ENCODE measurements at places on chromosomes 12 and 14.
A peak's percentile ranks its signal among the peaks of the same experiment; 100 is the strongest.

DNA sequence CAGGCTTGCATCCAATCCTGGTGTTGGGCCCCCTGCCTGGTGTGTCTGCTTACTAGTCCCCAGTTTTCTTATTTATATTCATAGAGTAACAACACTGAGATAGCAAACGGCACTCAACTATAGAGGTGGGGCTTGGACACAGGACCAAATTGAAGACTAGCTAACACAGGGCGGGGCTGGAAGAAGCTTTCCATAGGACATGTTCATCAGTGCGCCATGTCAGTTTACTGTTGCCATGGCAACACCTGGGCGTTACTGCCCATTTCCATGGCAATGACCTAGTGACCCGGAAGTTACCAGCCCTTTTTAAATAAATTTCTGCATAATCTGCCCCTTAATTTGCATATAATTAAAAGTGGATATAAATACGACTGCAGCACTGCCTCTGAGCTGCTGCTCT is 275.5 kb upstream of the TMEM132C start:
- DNase-seq = no peak

- no peak for DNase-seq
These were observed 83.7 kb downstream of the NOC4L start for GRCh38 chr12:132227782-132228475.

- DNase-seq = peak; percentile 2
These were observed 24.8 kb downstream of the MUCL1 start for GRCh38 chr12:54879150-54879549.

DNA sequence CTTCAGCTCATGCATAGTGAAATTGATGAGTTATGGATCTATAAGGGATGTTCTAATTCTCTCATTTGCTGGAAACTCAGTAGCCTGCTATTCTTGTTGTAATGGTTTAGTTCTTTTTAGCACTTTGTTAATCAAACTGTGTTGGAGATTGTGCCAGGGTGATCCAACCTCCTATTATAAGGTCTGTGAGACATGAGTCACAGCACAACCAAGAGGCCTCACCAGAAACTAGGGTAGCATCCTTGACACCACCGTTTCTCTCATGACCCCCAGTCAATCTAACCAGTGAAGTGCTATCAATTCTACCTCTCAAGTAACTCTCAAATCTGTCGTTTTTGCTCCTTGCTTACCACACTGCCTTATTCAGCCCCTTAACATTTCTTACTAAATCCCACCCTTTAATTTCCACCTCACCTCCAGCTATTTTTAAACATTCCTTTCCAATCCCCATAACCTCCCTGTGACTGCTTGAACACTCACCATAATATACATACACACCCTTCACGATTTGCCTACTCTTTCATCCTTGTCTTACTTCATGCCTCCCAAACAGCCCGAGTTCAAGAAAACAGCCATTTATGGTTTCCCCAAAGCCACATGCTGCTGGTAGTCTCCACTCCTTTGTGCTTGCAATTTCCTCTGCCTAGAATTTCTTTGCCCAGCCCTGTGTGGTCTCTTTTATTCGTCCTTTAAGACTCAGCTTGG is 53.9 kb upstream of the NUDT4 start:
- DNase-seq = peak; percentile 42

DNA sequence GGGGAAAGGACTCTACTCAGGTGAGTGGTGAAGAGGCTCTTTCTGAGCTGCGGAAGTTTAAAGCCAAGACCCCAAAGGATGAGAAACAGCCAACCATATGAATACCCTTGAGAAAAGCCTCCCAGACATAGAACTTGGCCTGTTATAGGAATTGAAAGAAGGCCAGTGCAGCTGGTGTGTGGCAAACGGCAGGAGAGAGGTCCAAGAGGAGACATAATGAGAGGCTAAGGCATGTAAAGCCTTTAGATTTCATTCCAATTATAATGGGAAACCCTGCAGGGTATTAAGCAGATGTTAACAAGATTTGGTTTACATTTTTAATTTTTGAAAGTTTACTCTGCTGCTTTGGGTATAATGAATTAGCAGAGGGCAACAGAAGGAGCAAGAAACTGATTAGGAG is 552.1 kb upstream of the FBXO33 start:
- no peak for DNase-seq

DNA sequence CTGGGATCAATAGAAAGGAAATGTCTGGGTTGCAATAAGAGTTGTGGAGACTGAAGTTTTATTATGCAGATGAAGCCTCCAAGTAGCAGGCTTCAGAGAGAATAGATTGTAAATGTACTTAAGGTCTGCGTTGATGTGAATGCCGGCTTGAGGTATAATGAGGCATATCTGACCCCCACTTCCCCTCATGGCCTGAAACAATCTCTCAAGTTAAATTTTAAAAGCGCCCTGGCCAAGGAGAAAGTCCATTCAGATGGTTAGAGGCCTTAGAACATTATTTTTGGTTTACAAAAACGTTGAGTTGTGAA is 28.3 kb upstream of the HIGD1C start:
- DNase-seq = no peak

DNA sequence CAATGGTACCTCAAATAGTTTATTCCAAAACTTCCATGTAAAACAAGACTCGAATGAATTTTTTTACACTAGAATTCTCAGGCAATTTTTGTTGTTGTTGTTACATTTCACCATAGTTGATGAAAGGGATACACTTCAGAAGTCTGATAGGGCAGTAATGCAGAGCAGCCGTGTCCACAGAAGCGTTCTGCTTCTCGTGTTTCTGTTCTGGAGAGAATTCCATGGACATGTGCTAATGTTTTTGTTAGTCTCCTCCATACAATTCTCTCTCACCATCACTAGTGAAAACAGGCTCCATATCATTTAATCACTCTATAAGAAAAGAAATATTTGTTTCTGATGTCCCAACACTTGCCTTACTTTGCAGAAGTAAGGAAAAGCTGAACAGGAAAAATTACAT is 606.1 kb downstream of the SLC16A7 start:
- peak; percentile 66 for DNase-seq

DNA sequence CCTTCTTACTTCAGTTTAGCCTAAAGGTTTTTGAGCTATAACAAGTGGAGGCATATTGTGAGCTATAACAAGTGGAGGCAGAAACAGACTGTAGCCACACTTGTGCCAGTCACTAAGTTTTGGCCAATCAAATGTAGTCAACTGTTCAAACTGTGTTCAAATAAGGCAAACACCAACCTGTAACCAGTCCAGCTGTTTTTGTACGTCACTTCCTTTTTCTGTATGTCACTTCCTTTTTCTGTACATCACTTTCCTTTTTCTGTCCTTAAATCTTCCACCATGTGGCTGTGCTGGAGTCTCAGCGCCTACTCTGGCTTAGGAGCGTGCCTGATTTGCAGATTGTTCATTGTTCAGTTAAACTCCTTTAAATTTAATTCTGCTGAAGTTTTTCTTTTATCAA is 79.7 kb downstream of the FUT8 start:
- no peak for DNase-seq

DNA sequence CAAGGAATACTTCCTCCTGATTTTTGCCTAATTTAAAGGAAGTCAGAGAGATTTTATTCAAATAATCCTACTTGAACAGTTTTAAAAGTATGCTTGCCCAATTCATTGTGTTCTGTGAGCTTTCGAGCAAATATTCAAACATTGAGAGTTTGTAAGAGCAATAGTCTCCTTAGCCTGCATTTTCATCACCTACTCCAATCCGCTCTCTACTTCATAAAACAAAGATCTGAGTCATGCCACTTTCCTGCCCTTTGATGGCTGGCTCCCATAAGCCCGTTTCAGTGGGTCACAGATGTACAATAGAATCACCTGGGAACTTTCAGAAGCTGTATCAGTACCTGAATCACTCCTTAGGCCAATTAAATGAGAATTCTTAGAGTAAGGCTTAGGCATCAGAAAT is 319.2 kb downstream of the PDZRN4 start:
- DNase-seq = no peak

DNA sequence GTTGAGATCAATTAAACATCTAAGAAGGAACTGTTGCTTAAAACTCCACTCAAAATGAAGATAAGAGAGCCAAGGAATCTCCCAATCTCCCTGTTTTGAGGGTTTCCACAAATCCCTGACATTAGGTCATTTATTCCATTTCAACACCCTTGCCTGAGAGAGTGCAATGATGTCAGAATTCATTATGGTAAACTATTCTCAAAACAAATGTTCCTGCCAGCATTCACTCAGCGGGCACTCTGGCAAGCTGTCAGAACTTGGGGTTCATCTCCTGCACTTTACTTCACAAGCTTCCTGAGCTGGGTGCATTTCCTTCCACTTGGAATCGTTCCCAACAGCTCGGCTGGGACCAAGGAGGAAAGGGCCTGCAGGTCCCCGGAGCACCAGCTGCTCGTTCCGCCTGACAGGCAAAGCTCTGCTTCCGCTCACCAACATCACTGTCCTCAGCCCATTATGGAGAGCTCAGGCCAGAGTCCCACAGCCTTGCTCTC is 117.8 kb downstream of the TTC7B start:
- DNase-seq = peak; percentile 20

GRCh38 chr12:3772380-3772779 is 19.5 kb upstream of the CRACR2A start:
- peak; percentile 53 for DNase-seq

Measured in EH (cell line).